ENCODE measurements at places on chromosomes 6 and 20.

GRCh38 chr6:109794201-109794923, 103.3 kb downstream of the FIG4 start:
- DNase-seq = no peak

- DNase-seq = no peak
Observed at GRCh38 chr6:128131036-128131435, 230.2 kb upstream of the THEMIS start.

DNA sequence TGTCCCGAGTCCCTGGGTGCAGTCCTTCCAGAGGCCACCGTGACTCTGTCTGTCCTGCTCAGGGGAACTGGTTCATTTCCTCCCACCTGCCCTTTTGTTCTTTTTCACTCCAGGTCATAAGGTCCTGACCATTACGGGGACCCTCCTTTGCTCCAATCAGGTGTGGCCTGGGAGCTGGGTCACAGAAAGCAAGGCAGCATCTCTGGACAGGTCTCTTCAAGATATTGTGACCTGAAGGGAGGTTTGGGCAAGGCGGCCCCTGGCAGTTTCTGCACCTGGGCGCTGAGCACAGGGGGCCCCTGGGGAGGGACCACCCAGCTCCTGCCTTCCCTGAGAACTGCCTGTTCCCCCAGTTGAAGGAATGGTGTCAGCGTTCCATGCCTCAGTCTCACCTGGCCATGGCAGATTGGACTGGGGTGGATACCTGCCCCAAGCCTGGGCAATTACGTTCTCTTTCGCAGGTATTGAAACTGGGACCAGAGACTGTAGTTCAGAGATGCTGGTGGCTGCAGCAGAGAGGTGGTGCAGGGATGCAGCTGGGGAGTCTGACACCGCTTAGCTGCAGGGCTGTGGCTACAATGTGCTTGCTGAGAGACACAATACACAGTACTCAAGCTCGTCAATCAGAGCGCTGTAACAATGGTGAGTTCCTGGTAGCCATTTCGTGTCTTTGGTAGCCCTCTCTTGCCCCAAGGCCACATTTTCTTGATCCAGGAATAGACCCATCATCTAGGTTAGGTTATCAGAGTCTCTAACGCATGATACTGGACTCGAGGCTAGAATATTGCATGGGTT, 15.6 kb upstream of the NELFCD start:
- no peak for DNase-seq

- DNase-seq = no peak
Observed at GRCh38 chr20:49297605-49298530, 20.0 kb upstream of the ZNFX1 start.

DNA sequence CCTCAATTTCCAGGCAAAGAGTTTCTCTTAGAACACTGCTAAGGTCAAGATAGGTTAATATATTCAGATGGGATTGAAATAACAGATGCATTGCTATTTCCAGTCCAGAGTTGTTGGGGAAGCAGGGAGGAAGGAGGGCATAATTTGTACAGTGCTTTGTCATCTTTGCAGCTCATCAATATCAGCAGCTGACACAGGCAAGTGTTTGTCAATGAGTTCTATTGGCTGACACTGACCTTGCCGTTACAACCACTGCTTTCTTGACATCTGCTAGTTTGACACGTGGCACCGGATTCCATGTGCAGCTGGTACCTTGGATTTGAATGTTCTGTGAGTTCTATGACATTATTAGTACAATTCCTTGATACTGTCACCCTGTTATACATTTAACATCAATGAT, 28.0 kb upstream of the MLIP start:
- DNase-seq = no peak

DNA sequence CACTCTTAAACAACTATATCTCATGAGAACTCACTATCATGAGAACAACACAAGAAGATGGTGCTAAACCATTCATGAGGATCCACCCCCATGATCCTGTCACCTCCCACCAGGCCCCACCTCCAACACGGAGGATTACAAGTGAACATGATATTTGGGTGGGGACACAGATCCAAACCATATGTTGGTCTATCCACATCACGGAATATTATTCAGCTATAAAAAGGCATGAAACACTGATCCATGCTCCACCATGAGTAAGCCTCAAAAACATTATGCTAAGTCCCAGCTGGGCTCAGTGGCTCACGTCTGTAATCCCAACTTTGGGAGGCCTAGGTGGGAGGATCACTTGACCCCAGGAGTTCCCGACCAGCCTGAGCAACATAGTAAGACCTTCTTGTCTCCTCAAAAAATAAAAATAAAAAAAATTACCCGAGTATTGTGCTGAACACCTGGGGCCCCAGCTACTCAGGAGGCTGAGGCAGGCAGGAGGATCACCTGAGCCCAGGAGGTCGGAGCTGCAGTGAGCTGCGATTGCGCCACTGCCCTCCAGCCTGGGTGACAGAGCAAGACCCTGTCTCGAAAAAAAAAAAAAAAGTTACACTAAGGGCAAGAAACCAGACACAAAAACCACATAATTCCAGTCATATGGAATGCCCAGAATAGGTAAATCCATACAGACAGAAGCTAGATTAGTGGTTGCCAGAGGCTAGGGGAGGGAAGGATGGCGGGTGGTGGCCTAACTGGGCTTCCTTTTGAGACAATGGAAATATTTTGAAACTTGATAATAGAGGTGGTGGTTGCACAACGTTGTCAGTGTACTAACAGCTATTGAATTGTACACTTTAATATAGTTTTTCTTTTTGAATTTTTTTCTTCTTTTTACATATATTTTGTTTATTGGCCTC, 43.1 kb downstream of the ZNF217 start:
- DNase-seq = no peak

DNA sequence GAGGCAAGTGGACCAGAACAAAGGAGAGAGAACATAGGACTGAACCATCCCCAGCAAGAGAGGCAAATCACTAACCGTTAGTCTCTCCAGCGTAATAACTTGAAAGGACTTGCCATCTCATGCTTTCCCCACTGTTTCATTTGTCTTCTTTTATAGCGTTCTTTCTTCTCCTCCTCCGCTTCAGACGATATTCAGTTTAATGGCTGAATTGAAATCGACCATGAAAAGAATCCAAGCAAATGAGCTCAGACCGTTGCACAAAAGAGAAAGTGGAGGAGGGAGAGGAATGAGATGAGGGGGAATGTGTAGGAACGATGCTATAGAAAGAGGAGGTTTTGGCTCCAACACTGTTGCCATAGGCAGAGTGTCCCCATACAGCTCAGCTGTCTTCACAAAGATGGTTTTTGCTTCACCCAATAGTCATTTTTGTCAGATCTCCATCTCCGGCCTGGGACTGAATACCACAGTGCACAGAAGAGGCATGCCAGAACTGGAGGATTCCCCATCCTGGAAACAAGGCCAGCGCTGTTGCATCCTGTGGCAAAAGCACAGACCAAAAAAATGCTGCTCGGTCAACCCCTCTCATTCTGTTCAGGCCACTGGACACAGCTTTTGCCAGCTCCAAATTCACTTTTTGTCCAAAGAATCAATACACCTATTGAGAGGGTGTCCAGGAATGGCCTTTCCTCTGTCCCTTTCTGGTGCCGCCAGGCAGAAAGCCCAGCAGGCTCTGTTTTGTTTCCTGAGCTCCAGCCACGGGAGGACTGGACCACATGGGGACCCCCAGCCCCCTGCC, 176.1 kb downstream of the ID4 start:
- DNase-seq = no peak

DNA sequence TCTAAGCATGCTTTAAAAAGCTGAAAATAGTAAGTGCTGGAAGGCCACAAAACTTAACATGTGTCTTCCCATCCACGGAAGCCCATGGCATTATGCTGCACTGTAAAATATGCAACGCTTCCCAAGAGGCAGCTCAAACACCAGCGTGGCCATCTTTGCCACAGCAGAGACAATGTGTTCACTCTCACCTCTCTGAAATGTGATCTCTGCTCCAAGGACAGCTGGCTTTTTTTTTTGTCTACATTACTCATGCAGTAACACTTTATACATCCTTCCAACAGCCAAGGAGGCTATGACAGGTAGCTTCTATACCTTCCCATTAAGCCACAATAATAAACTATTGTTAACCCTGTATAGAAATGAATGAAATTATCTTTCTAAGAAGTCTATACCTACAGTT, 49.2 kb downstream of the BLOC1S5 start:
- no peak for DNase-seq

GRCh38 chr20:62063315-62063980, 2.2 kb downstream of the TAF4 start:
- DNase-seq = no peak

GRCh38 chr6:13787137-13787536, 27.2 kb downstream of the MCUR1 start:
- DNase-seq = no peak

DNA sequence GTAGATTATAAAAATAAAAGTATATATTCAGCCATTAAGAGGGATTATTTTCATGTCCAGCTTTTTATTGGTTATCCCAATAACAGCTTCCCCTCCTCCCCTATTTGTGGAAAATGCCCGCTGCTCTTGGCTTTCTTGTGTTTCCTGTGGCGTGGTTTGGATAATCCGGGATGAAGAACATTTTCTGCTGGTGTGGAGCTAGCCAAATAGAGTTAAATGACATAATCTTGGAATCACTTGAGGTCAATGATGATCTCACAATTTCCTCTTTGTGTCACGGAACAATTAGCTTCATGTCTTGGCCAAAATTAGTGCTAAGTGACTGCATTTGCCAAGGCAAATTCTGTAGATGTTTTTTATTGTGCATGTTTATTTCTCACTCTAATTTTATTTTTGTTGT, 394.0 kb downstream of the LAMA2 start:
- no peak for DNase-seq

GRCh38 chr6:113522376-113522775, 334.8 kb upstream of the MARCKS start:
- no peak for DNase-seq

DNA sequence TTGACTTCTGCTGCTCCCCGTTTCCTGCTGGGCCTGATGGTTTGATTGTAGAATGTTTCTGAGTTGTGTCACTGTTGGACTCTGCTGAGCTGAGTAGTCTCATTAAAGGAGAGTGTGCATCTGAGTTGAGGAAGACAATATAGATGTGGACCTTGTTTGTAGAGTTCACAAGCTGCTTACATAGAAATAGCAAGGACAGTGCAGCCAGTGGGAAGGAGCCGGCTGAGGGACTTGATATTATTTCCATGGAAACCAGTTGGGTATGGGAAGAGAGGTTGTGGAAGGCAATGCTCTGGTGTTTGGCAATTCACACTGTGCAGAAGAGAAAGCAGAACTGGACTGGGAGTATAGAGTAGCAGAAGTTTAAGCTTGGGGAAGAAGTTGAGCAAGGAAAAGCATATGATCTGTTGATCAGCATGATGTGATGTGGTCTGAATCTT, 14.8 kb downstream of the IGF2R start:
- no peak for DNase-seq

GRCh38 chr20:54067606-54068174, 2.7 kb downstream of the BCAS1 start:
- DNase-seq = no peak

GRCh38 chr6:68691120-68691519, 56.0 kb downstream of the ADGRB3 start:
- no peak for DNase-seq

GRCh38 chr6:164108092-164108491, 693.6 kb downstream of the QKI start:
- DNase-seq = no peak

GRCh38 chr6:132194529-132194928, 206.7 kb downstream of the MOXD1 start:
- DNase-seq = no peak

DNA sequence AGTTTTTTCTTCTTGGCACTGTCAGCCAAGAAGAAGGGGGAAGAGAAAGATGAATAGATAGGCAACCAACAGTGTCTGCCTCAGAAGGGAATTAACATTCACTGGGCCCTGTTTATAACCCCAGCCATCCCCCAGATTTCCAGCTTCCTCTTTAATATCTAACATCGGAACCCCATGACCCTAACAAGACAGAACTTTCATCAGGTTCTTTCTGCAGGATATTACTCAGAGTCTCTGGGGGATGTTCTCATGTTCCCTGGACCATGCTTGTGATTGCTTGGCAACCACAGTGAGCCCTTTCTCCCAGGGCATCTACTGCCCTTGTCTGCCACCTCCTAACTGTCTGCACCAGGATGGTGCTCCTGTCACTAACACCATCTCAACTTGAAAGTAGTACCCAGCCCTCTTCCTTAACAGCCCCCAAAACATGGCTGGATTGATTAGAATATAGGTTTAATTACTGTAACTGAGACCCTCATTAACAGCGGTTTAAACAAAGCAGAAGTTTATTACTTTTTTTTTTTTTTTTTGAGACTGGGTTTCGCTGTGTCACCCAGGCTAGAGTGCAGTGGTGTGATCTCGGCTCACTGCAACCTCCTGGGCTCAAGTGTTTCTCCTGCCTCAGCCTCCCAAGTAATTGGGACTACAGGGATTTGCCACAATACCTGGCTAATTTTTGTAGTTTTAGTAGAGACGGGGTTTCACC, 12.0 kb upstream of the PTPN1 start:
- DNase-seq = no peak

GRCh38 chr6:142474531-142475289, 172.9 kb downstream of the ADGRG6 start:
- no peak for DNase-seq

DNA sequence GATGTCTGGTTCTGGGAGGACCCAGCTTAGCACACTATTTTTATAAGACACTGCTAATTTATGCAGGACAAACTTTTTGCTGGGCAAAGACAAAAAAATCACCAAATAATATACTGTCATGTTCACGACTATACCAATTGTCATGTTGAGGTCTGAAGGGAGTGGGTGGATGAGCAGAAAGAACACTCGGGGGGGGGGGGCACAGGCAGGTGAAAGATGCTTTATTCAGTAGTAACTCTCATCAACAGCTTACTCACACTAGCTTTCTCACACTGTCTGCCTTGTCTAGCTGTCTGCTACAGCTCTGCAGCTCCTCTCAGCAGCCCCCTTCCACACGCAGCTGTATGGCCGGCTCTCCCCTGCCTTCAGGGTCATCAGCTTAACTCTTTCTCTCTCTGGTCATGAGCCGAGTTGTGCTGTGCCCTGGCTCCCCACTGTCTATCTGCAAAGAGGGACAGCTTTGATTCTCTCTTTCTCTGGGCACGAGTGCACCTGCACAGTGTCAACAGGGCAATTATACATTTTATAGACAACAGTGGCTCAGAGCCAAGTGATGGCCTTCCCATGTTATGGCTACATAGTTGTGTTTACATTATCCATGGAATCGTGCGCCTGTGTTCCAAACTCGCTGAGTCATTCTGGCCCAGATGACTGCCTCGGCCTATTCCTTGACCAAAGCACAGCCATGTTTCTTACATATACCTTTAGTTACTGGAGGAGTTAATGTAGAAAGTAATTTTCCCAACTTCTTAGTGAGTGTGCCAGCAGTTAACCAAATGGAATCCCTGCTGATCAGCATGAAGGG, 187.7 kb upstream of the PRSS16 start:
- DNase-seq = no peak

Measured in effector CD8-positive, alpha-beta T cell (primary cell).